ENCODE measurements at places on chromosomes 5 and 9.
A peak's percentile ranks its signal among the peaks of the same experiment; 100 is the strongest.

GRCh38 chr5:149871471-149871870 lies 73.1 kb downstream of the PDE6A start:
- DNase-seq = no peak

DNA sequence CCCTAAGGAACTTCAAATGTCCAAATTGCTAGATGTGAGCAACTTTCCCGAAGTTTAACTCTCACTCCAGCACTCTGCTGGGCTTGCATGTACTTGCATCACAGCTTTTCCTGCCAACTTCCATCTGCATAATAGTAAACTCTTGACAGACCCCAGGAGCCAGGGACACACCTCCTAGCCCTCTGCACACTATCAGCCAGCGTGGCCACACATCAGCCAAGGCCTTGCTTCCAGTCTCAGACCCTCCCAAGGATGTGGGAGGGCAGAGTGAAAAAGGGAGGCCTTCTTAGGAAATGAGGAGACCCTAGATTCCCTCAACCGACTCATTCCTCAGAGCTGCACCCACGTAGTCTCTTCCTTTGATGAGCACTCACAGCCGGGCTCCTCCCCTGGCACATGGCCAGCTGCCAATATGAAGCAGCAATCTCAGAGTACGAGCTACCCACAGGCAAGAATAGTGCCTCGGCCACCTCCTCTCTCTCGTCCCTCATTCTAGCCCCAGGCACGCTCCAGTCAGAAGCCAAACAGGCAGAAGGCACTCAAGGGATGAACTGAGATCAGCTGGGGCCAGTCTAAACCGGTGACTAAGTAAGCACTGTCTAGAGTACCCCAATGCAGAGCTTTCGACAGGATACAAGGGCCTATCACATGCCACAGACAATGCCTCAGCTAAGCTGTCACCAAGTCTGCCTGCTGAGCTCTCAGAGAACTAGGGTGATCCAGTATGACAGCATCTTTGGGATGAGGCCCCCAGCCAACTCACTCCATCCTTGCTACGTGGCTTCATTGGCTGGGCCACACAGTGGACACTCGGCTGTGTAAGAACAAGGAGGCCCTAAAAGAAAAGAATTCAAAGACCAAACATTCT lies 2.3 kb downstream of the P4HA2 start:
- peak; percentile 11 for DNase-seq

- DNase-seq = no peak
Observed at GRCh38 chr9:114271556-114272510, 51.1 kb upstream of the ORM1 start.

DNA sequence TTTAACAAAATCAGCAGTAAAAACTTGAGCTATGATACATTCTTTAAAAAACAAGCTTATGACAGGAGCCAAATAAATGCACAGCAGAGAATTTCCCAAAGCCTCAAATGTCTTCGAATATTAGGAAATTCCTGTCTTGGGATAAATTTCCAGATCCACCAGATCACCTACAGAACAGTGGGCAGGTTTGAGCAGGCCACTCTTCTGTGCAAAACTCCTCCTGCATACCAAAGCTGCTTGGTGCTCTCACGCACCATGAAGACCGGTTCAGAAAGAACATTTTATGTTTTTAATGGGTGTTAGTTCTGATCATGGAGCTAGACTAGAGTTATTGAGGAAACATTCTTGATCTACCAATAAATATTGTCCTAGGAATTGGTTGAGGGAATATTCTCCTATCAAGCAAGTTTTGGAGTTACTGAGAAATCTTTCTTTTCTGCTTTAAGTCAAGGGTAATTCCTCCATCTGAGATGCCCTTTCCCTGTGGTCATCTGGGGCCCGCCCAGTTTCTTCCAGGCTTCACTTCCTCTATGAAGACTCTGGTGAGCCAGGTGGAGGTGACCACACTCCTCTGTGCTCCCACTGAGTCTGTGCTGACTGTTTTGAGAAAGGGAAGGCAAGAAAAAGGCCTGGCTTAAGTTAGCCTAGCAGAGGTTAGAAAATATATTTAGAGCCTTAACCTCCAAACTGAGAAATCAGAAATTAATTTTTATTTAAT lies 17.9 kb downstream of the TNFSF15 start:
- DNase-seq = no peak

DNA sequence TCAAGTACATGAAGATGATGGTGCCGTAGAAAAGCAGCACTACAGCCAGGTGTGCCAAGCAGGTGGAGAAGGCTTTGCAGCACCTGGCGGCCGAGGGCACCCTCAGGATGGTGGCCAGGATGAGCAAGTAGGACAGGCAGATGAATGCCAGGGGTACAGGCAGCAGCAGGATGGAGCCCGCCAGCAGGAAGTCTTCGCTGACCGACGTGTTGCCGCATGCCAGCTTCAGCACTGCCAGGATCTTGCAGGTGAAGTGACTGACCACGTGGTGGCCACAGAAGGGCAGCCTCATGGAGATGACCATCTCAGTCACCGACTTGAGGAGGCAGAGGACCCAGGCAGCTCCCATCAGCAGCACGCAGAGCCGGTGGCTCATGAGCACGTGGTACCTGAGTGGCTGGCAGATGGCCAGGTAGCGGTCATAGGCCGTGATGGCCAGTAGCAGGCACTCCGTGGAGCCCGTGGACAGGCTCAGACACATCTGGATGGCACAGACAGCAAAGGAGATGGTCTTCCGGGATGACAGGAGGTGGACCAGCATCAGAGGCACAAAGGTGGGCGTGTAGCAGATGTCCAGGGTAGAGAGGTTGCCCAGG lies 482 bp downstream of the OR13J1 start:
- DNase-seq = no peak

- DNase-seq = no peak
Observed at GRCh38 chr5:25150819-25151218, 506.0 kb upstream of the CDH10 start.

DNA sequence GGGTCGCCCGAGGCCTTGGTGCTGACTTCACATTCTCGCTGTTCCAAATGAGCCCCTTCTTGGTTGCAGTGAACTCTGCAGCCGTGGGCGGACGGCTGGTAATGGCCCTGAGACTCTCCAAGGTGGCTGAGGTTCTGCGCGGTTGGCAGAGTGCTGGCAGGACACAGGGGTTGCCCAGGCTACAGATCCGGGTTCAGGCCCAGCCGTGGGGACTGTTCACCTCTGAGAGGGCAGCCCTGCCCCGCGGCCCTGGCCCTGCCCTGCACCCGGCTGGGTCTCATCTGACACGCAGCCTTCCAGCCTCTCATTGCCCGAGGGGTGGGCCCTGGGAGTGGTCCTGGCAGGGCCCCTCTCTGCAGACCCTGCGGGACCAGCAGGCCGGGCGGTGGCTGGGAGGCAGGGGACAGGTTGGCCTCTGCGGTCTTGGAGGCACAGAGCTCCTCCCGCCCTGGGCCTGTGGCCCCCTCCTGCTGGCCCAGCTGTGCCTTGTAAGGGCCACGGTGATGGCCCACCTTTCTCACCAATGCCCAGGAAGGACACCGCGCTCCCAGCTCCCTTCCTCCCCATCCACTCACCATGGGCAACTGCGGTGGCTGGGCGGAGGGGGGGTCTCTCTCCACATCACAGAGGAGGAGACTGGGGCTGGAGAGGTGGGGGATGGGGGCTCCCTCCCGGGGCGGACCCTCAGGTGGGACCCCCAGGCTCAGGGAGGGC lies 51.6 kb downstream of the AHRR start:
- DNase-seq = no peak

DNA sequence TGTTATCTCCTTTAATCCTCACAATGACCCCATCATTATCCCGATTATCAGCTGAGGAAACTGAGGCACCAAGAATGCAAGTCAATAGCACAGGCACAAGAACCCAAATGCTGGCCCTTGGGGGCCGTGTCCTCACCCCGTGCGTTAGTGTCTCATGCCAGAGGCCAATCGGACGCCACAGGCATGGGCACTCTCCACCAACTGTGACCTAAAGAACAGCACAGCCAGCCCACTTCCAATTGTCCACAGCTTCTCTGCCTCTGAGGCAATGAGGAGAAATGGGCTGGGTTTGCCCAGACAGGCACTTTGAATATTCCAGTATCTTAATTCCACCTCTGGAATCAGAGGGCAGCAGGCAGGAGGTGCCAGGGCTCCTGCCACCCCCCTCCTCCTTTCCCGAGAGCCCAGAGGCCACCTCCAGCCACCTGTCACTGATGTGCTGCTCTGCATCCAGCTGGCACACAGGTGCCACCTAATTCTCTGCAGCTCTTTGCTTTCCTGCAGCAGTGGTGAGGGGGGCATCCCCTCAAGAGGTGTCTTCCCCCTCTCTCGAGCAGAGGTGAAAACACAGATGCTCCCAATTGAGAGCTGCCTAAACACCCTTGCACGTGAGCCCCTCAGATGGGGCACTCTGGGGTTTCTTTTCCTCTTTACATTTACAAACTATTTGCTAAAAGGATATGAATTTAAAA lies 107.5 kb downstream of the ROR2 start:
- no peak for DNase-seq

- no peak for DNase-seq
Observed at GRCh38 chr5:96615223-96615622, 47.0 kb upstream of the CAST start.

- no peak for DNase-seq
Observed at GRCh38 chr5:39675676-39676075, 250.9 kb upstream of the DAB2 start.

DNA sequence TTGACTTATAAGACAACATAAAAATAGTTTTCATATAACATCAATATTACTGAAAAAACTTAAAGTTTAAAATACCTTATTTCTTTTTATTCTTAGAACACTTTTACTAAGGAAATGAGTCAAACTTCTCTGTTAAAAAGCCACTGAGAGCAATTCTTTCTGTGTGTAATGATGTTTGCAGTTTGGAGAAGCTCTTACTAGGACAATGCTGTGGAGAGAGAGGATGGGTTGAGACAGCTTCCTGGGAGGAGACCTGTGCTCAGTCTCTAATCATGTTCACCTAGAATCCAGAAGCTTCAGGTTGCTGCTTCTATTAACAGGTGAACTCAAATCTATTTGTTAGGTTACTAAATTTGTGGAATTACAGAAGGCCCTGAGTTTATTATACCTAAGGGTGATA lies 198.5 kb downstream of the DNAH5 start:
- no peak for DNase-seq

DNA sequence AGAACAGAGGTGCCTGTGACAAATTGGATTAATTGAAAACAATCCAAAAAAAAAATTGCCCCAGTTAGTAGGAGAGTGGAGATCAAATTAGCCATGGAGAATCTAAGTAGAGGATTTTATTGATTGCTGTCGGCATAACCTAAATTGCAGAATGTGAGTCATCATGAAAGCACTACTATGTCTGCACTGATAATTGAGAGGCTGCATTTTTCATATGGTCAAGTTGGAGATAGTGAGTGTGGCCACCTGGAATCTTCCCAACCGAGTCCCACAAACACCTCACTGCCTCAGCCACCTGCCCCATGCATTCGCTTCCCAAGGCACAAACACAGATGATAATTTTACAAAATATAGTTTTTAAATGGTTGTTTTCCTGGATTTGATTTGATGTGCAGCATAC lies 123.7 kb downstream of the NTRK2 start:
- no peak for DNase-seq

DNA sequence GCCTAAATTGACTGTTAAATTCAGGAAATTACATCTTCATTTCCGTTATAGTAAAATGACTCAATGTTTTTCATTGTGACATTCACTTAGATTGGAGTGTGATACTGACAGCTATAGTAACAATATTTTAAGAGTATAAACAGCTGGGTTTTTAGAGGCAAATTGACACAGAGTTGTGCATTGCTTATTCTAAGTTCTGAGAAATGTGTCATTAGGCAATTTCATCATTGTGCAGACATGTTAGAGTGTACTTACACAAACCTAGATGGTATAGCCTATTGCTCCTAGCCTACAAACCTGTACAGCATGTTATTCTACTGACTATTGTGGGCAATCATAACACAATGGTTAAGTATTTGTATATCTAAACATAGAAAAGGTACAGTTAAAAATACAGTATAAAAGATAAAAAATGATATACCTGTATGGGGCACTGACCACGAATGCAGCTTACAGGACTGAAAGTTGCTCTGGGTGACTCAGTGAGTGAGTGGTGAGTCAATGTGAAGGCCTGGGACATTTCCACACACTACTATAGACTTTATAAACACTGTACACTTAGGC lies 132.7 kb downstream of the PDE4D start:
- DNase-seq = no peak

DNA sequence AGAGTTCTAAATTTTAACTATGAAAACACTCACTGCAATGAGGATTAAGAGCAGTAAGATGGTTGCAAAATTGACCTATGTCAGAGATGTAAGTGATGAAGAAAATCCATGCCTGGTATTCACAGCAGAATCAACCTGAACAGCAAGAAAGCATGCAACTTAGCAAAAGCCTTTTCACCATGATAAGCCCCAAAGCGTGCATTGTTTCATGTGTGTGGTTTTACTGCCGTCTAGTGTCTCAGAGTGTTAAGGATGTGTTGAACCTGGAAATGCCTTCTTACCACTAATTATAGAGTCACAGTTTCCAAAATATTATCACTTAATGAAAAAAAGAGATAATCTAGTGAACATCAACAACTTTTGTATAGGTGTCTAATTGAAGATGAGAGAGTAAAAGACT lies 415.2 kb upstream of the TRPC7 start:
- no peak for DNase-seq

DNA sequence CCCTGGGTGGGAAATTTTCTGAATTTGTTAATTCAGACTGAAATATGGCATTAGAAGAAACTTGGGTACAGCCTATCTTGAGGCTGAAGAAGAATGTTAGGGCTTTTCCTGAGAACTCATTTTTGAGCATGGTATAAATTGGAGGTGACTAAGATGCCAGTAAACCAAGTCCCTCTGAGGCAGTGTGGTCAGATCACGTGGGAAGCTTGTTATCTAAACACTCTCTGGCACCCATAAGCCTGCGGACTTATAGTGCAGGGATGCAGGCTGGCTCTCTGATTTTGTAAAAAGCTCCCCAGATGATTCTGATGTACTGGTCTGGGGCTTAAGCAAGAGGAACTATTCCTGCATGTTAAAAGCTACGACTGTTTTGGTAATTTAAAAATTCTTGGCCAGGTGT lies 34.3 kb downstream of the MTMR12 start:
- peak; percentile 30 for DNase-seq

- DNase-seq = no peak
Observed at GRCh38 chr5:33936004-33936380, 194 bp upstream of the RXFP3 start.
